ENCODE measurements at places on chromosomes 11 and 22.

DNA sequence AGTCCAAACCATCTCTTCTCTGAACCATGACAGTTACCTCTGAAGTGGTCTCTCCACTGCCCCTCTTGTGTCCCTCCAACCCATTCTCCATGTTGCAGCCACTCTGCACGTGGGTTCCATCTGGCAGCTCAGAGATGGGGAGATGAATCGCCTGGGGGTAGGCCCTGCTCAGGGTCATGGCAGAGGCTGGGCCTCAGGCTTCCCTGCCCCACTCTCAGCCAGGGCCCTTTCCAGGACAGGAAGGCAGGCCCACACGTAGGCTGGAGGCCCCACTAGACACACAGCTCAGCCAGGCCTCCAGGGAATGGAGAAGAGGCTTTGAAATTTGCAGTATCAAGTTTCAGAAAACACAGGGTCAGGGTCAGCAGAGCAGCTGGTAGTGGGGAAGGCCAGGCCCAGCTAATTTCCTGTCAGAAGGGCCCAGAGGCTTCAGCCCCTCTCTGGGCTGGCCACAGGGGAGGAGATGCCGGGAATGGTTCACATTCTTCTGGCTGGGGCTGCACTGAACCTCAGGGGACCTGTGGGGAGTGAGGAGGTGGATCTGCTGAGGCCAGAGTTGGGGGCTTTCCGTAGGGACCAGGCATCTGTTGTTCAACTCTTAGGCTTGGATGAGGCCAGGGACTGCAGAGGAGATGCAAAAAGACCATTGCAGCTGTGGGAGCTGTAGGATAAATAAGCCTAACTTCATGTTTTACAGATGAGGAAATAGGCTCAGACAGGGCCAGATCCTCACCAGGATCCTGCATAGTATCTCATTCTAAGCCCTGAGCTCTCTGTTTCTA, 101.6 kb downstream of the SWAP70 start:
- H3K27ac ChIP-seq, result no peak overlapping the region
- no peaks in the 10 kb centered on the region for H3K27me3 ChIP-seq
- H3K4me1 ChIP-seq, result peaks cover 12% of the 10 kb centered on the region
- no peaks in the 10 kb centered on the region for H3K36me3 ChIP-seq
- H3K4me3 ChIP-seq, result no peak overlapping the region

- no peak overlapping the region for H3K4me3 ChIP-seq
- DNase-seq, result no peak
- H3K27ac ChIP-seq, result no peak overlapping the region
- no peaks in the 10 kb centered on the region for H3K36me3 ChIP-seq
- H3K27me3 ChIP-seq, result no peaks in the 10 kb centered on the region
- H3K4me1 ChIP-seq, result peaks cover 17% of the 10 kb centered on the region
These were observed 1.6 kb upstream of the FGF19 start for GRCh38 chr11:69705351-69705811.

DNA sequence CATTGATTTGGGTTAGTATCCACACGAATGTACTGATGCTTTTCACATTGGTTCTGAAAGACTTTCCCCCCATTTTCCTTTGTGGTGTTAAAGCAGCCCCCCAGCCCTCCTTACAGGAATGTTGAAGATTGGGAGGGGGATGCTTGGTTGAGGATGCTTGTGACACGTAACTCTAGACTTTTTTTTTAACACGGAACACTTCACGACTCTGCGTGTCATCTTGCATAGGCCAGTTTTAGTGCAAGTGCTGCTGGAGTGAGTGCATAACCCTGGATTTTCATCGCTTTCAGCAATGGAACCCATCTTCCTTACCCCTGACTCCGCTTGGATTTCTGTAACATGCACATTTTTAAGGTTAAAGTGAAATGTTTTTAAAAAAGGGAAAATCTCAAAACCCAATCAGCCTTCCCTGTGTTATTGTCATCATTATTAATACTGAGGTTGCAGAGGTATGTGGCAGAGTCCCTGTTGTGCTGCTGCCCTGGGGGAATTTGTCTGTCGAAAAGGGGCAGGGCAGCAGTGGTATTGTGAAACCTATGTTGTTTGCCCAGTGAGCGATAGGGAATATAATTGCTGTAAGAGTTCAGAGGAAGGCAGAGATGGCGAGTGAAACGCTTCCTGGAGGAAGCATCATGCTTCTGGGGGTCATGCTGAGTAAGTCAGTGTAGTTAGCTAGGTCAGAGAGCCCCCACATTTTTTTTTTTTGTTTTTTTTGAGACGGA, 12.1 kb downstream of the CECR2 start:
- H3K4me3 ChIP-seq, result no peak overlapping the region
- no peak overlapping the region for H3K27ac ChIP-seq
- no peaks in the 10 kb centered on the region for H3K27me3 ChIP-seq
- no peaks in the 10 kb centered on the region for H3K4me1 ChIP-seq

DNA sequence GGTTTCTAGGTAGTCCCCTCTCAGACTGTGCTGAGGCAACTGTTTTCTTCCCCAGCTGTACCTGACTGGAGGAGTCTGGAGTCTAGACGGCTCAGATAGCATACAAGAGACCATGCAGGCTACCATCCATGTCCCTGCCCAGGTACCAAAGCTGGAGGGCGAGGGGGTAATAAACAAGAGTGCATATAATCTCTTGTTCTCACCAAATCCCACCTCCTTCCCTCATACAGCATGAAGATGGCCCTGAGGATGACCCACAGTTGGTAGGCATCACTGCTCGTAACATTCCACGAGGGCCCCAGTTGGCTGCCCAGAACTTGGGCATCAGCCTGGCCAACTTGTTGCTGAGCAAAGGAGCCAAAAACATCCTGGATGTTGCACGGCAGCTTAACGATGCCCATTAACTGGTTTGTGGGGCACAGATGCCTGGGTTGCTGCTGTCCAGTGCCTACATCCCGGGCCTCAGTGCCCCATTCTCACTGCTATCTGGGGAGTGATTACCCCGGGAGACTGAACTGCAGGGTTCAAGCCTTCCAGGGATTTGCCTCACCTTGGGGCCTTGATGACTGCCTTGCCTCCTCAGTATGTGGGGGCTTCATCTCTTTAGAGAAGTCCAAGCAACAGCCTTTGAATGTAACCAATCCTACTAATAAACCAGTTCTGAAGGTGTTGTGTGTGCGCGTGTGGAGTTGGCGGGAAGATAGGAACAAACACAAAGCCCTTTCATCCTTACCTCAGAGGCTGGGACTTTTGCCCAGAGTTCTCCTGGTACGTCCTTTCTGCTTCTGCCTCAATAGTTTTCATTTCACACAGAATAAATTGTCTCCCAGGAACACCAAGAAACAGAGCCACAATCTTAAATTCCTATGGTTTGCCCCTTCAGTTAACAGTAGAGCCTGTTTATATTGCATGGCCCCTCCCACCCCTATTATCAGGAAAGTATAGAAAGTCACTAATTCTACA, 8.5 kb downstream of the HMBS start:
- peak overlapping the region; percentile 83 for H3K4me3 ChIP-seq
- H3K27ac ChIP-seq, result peak overlapping the region; percentile 93
- peaks cover 14% of the 10 kb centered on the region for H3K36me3 ChIP-seq
- DNase-seq, result no peak

DNA sequence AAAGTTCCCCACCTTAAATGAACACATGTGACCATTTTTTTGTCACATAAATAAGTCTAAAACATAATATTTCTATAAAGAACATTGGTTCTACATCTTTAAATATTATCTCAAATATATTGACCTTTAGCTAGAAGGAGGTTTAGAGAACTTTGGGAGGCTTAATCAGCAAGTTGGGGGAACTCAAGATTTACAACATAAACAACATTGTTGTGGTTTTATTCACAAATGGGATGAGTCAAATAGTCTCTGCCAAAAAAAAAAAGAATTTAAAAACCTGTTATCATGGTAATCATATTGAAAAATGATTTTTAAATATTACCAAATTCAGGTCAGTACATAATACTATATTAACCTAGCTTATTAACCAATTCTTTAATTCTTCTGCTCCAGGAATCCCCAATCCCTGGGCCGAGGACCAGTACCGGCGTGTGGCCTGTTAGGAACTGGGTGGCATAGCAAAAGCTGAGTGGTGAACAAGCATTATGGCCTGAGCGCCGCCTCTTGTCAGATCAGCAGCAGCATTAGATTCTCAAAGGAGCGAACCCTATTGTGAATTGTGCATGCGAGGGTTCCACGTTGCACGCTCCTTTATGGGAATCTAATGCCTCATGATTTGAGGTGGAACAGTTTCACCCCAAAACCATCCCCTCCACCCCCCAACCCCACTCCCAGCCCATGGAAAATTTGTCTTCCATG, 98.2 kb downstream of the RDX start:
- no peak overlapping the region for H3K27ac ChIP-seq
- H3K27me3 ChIP-seq, result no peaks in the 10 kb centered on the region
- no peaks in the 10 kb centered on the region for H3K36me3 ChIP-seq
- no peak for DNase-seq
- H3K4me1 ChIP-seq, result peaks cover 43% of the 10 kb centered on the region

DNA sequence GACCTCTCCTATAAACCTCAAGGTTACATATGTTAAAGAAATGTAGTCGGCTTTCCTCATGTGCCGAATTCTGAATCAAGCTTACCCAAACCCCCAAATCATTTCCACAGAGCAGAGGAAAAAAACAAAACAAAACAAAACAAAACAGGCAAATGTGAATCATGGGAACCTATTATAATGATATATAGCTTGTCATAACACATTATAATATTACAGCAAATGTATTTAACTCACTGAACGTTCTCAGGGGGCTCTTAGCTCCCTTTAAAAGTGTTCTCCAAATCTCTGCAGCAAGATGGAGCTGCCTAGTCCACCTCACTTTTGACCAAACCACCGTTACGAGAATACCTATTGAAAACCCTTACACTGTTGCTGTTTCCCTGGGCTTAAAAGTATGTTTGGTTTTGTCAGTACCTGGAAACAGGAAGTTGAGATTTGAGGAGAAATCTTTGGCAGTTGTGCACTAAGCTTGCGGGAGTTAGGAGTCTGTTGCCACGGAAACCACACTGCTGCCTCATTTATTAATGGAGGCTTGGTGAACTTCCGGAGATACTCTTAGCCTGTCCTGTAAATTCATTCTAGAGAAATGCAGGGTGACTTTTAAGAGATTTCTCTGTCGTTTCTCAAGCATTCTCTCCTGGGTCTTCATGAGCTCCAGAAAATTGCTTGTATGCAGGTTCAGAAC, 167.0 kb upstream of the RASSF10 start:
- no peak overlapping the region for H3K4me3 ChIP-seq
- no peak for DNase-seq
- H3K36me3 ChIP-seq, result no peaks in the 10 kb centered on the region
- peaks cover 30% of the 10 kb centered on the region for H3K4me1 ChIP-seq
- no peak overlapping the region for H3K27ac ChIP-seq
- no peaks in the 10 kb centered on the region for H3K27me3 ChIP-seq

- H3K4me3 ChIP-seq, result no peak overlapping the region
- no peak for DNase-seq
- no peaks in the 10 kb centered on the region for H3K4me1 ChIP-seq
- H3K27me3 ChIP-seq, result peaks cover 21% of the 10 kb centered on the region
- no peak overlapping the region for H3K27ac ChIP-seq
These were observed 84.8 kb downstream of the ADAMTS15 start for GRCh38 chr11:130533113-130533798.

DNA sequence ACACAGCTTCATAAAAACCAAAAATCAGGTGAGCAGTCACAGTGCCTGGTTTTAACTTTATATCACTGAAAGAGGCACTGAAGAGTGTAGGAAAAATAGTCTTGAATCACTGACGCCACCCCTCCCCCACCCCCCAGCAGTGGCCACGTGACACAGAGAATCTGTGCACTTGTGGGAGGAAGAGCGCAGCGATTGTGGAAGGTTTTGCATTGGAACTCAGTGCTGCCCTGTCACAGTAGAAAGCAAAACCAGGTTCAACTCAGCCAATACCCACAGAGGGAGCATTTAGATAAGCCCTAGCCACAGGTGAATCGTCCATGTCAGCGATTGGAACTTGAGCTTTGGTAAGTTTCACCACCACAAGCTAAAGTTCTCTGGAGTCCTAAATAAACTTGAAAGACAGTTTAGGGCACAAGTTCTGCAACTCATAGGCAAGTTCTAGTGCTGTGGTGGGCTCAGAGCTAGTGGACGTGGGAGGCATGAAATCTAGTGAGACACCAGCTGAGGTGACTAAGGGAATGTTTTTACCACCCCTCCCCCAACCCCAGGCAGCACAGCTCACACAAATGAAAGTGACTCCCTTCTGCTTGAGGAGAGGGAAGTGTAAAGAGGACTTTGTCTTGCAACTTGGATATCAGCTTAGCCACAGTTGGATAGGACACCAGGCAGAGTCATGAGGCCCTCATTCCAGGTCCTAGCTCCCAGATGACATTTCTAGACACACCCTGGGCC, 13.3 kb downstream of the OR52B2 start:
- DNase-seq, result no peak
- H3K27ac ChIP-seq, result no peak overlapping the region
- H3K4me1 ChIP-seq, result no peaks in the 10 kb centered on the region
- H3K27me3 ChIP-seq, result peaks cover 4% of the 10 kb centered on the region

DNA sequence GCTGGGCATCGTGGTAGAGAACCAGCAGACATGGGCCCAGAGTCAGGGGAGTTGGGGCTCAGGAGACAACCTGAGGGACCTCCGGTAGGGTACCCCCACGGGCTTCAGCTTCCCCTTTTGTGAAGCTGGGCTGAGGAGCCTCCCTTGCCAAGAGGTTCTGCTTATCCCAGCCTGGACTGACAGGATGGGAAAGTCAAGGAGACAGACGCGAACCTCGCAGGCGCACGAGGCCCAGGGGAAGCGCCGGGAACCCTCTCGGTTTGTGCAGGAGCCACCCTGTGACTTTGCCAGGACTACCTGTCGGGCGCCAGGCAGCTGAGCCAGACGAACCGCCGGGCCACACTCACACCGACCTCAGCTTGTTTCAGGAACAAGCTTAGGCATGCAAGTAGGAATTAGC, 566.1 kb downstream of the BRD1 start:
- no peak overlapping the region for H3K4me3 ChIP-seq
- H3K36me3 ChIP-seq, result no peaks in the 10 kb centered on the region
- H3K27me3 ChIP-seq, result peaks cover 19% of the 10 kb centered on the region
- H3K4me1 ChIP-seq, result no peaks in the 10 kb centered on the region
- no peak overlapping the region for H3K27ac ChIP-seq

DNA sequence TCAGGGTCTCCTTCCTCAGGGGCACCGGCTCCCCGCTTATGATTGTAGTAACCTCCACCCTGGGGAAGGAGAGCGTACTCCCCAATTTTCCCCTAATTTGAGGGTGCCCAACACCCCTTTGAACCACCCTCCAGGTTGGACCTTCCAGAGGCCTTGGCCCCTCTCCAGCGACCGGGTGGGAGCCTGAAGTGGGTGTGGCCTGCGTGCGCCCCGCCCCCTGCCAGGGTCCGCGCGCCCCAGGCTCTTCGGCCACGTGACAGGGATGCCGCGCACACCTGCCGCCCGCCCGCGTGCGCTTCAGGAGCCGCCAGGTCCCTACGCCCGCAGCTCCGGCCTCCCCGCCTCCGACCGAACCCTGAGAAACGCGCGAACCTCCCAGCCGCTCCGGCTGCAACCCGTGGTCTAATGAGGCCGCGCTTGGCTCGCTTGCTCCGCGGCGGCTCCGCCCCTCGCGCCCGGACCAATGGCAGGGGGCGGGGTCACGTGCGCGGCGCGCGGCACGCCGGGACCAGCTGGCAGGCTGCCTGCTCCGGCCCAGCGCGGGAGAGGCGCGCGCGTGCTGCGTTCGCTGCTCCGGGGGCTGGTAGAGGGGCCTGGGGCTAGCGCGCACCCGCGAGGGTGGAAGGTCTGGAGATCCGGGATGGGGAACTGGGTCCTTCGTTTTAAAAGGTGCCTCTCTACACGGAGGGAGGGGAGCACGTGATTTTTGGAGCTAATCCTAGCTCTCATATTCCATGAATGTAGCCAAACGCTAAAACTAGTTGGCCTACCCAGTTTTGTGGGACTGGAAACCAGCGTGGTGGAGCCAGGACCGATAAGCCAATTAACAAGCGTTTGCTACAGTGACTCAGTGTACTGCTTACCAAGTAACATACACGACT, at the start of gene FOXRED2:
TSS of gene FOXRED2 (minus strand) at position 404 of the 881 bp plus-strand sequence. CDS start 618 bp downstream, outside the sequence.
- peaks cover 21% of the 10 kb centered on the region for H3K4me1 ChIP-seq
- peak within 1 kb of the TSS; percentile 67 for H3K27ac ChIP-seq
- H3K36me3 ChIP-seq, result peaks cover 17% of the 10 kb centered on the region
- peak within 1 kb of the TSS; percentile 36 for H3K4me3 ChIP-seq
- no peaks in the 10 kb centered on the region for H3K27me3 ChIP-seq
- no peak for DNase-seq
